Stomach (tissue), 19 donors: ENCODE measurements at places on chromosomes 13 and 19. TPM values are rescaled to one million over a fixed set of nuclear protein-coding genes. Genes with fewer than 3 reads are reported as not detected.

The RGL3 gene
- total RNA-seq = 134 TPM

The NANOS3 gene
- total RNA-seq = not detected

The ZNF865 gene
- 1.3 TPM for total RNA-seq

The RPS16 gene
- 69.0 TPM for total RNA-seq

The FAM124A gene
- 2.9 TPM for total RNA-seq

The LAIR1 gene
- total RNA-seq = 8.3 TPM

The WDR88 gene
- total RNA-seq = not detected

The ADGRE2 gene
- total RNA-seq = 5.8 TPM

The ZNF442 gene
- total RNA-seq = 2.3 TPM

The CDC42EP5 gene
- 0.89 TPM for total RNA-seq

The CASP14 gene
- total RNA-seq = not detected

The HIPK4 gene
- total RNA-seq = not detected

The GNA15 gene
- total RNA-seq = 4.8 TPM

The CACNA1A gene
- 6.4 TPM for total RNA-seq

The CFAP97D2 gene
- total RNA-seq = not detected

The U2AF1L4 gene
- 57.1 TPM for total RNA-seq

The ZNF208 gene
- 22.9 TPM for total RNA-seq

The VSTM2B gene
- not detected for total RNA-seq

The SIGLEC8 gene
- 2.3 TPM for total RNA-seq

The ZNF180 gene
- 10.1 TPM for total RNA-seq

The PRR36 gene
- total RNA-seq = not detected

The KLC3 gene
- total RNA-seq = not detected

The ZNF497 gene
- 0.14 TPM for total RNA-seq

The CADM4 gene
- 6.1 TPM for total RNA-seq

The GRIN2D gene
- 0.14 TPM for total RNA-seq

The NMRK2 gene
- not detected for total RNA-seq

The EDNRB gene
- 72.1 TPM for total RNA-seq

The CEP89 gene
- total RNA-seq = 9.3 TPM

The TMEM255B gene
- 1.7 TPM for total RNA-seq
